Amniotic stem cell (primary cell): ENCODE measurements at places on chromosomes 5 and 9.

- peak; percentile 36 for DNase-seq
Measured at GRCh38 chr5:39501397-39501796, 76.6 kb upstream of the DAB2 start.

DNA sequence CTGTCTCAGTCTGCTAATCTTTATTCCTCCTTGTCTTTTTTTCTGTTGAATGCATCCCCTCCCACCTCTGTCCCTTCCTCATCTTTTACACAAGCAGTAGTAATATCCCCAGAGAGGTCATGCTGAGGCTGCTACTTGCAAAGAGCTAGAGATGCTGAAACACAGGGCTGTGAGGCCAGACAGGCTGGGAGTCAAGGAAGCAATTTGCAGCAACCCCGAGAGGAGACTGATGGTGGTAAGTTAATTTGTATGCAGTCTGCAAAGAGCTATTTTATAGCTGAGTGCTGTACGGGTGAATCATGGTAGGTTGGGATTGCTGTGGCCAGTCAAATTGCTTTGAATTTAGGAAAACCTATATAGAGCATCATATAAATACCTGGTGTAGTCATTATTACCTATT lies 90.2 kb upstream of the SLC24A2 start:
- DNase-seq: no peak

DNA sequence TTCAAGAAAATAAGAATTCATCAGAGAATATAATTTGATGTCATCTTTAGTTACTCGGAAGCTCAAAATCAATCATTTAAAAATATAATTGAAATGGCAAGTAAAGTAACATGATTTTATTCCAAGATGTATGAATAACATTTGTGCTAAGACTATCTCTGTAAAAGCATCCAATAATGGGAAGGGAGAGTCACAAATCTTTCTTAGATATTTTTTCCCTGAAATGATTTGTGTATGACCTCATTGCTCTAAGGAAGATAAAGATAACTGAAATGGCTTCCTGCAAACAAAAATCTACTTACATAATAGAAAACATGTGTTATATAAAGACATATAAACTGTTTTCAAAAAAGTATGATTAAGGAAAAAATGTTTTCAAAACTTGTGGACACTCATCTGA lies 97.4 kb upstream of the FGF10 start:
- DNase-seq: no peak

- no peak for DNase-seq
Measured at GRCh38 chr5:172005708-172006320, 624 bp downstream of the FBXW11 start.

DNA sequence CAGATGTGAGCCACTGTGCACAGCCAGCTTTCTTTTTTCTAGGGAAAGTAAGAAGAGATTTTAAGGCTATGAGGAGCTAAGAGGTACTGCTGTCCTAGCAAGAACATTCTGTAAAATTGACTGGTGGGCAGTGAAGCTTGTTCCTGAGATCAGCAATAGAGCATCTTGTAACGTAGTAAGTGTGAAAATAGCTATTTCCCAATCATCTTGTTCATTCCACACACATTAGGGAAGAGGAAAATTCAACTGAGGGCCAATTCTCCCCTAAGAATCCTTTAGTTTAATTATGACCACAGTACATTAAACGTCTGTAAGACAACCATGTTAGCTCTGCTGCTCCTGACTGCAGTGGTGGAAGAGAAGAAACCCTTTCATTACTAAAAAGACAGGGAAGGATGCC lies 246.2 kb downstream of the EFNA5 start:
- DNase-seq: no peak

DNA sequence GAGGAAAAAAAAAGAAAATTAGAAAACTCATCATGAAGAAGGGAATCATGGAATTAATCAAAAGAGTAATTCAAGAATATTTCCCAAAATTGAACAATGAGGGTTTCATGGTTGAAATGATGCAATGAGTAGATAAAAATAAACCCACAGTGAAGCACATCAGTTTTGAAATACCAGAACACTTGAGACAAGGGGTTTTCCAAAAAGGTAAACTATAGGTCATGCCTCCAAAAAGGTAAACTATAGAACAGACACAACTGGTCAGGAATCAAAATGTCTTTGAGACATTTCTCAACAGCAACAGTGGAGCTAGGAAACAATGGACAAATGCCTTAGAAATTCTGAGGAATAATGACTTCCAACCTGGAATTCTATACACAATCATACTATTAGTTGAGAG lies 60.2 kb upstream of the PCSK5 start:
- DNase-seq: no peak

GRCh38 chr9:95724253-95724991 lies 151.1 kb upstream of the ERCC6L2 start:
- DNase-seq: no peak

GRCh38 chr9:16964228-16964627 lies 93.8 kb upstream of the BNC2 start:
- peak; percentile 95 for DNase-seq

DNA sequence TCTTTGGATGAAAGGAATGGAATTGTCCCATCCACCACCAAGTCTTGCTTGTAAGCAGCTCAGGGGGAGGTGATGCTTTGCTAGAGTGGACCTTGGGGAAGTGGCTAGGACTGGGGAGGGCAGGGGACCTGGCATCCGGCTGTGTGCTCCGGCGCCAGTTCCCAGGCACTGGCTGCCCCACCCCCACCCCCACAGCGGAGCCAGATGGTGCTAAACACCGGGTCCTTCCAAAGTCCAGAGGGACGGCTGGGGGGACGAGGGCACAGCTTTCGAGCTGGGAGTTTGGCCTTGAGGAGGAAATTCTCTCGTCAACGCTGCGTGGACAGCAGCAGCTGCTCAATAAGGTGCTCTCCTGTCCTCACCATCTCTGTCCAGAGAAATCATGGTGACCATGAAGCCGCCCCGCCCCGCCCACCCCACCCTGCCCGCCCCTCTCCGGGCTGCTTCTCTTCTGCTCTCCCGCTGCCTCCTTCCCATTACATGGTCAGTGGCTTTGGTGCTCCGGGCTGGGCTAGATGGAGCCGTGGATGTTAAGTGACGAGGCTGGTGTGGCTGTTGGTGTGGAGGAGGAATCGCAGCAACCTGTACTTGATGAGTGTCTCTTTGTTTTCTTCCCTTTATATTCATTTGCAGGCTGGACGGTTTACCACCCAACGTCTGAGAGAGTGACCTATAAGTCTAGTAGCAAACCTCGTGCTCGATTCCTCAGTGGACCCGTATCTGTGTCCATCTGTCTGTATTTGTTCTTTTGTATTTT lies 115.7 kb downstream of the WNK2 start:
- no peak for DNase-seq

- no peak for DNase-seq
Measured at GRCh38 chr5:43227655-43228054, 35.6 kb downstream of the NIM1K start.

- DNase-seq: peak; percentile 32
Measured at GRCh38 chr9:14993061-14993800, 83.0 kb upstream of the FREM1 start.

- peak; percentile 63 for DNase-seq
Measured at GRCh38 chr5:15499528-15500324, at the start of gene FBXL7. FBXL7 (plus strand) TSS chr5:15500180.

DNA sequence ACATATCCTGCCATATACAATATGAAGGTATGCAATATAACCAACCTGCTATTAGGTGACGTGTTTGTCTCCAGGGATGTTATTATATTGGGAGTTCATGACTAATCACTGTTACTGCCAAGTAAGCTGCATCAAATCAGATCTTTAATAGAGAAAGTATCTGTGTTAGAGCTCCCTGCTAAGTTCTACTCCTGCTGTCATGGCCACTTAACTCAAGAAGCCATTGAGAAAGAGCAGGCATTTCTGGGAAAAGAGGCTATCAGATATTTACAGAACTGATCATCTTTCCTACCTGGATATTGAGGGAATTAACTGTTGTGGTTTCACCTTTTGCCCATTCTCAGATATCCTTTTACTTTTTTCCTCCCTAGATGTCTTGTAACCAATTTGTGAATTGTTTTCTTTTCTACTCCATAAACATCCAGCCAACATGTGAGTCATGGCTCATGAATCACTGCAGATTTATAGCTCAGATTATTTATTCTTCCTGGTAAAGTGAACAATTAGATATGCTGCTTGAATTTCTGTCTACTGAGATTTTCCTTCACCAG lies 634.8 kb upstream of the FAM174A start:
- DNase-seq: no peak

DNA sequence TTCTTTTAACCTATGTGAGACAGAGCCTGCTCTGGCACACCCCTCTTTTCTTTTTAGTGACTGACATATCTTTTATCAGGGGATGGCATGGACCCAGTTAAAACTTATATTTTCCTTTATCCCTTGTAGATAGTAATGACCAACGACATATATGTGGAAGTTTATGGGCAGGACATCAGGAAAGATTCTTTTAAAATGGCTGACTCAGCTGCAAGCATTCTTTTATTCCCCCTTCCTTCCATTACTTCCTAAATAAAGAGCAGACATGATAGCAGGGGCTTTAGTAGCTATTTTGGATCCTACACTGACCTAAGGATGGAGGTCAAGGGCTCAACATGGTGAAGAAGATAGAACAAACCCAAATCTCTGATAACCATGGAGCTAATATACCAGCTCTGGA lies 25.0 kb upstream of the VPS13A start:
- no peak for DNase-seq

DNA sequence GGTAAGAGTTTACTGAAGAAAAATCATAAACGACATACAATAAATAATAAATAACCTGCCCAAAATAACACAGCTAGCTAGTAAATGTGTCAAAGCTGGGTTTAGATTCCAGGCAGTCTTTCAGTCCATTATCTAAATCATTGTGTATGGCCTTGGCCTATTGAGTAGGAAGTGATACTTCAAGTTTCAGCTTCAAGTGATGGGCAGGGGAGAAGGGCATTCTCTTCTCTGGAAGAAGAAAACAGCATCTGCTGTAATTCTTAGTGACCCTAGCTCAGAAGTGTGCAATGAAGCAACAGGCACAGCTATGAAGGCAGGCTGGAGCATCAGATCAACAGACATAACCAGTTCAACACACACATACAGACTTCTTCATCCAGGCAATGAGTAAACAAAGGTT lies 42.5 kb downstream of the FNIP1 start:
- no peak for DNase-seq

GRCh38 chr5:114957384-114957783 lies 212.3 kb downstream of the TRIM36 start:
- no peak for DNase-seq

GRCh38 chr5:66828548-66829357 lies 232.6 kb downstream of the MAST4 start:
- no peak for DNase-seq

DNA sequence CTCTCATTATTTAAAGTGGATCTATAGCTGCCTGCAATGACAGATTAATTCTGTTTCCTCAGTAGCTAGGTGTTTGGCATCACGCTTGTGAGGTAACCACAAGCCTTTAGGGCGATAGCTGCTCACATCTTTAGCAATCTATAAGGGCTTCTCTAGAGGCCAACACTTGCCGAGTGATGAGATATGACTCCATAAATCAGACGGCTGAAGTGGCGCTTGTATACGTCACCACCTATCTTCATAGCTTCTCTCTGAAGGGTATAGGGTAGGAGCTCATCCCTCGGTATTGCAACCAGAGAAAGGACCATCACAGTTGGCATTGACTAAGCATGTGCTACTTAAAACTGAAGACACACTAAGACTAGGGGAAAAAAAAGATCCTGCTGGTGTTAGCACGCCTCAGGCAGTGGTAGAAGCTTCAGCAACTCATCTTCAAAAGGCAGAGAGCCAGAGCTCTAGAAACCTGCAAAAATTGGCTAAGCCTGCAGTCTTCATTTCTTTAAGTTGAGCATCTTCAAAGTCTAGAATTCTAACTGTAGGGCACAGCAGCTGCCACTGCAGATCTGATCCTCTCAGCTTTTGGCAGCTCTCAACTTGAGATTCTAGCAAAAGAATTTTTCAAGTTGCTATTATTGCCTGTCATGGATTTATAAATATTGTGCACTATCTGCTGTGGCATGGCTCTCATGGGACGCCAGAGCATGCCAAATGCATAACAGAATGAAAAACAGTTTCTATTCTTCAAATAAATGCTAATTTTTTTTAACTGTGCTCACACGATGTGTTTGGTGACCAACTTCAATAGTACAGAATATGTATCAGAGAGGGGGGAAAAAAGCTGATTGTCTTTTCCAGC lies 37.5 kb downstream of the PSMB7 start:
- no peak for DNase-seq

DNA sequence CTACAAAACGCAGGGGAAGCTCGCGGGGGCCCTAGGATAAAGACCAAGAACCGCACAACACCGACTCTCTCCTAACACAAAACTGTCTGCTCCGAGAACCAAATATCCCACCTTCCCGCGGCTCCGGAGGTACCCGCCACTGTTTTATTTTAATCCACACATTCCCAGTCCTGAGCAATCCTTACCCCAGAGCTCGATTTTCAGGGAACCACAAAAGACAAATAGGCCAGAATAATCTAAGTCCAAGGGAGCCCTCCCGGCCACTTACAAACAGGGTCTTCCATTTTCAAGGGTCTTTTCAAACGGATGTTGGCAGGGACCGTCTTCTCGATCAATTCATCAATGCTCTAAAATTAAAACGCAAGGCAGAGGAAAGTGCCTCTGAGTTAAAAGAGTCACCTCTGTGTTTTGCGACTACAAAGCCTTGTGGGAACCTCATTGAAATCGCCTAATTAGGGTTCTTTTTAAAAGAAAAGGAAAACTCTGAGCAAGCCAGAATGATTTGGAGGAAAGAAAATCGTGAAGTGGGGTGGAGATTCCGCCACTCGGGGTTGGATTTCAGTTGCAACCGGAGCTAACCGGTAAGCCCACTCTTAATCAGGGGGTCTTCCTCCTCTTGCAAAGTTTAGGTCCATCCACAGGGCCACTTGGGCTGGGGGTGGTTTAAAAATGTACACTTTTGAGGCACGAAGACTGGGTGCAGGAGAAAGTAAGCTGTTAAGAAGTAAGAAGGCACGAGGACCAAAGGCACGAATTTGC lies 1.0 kb downstream of the GLDC start:
- DNase-seq: no peak

GRCh38 chr5:123511290-123511647 lies 708 bp upstream of the CSNK1G3 start:
- no peak for DNase-seq

GRCh38 chr5:22316294-22316693 lies 536.9 kb downstream of the CDH12 start:
- no peak for DNase-seq

- no peak for DNase-seq
Measured at GRCh38 chr9:99264070-99264680, 42.1 kb downstream of the SEC61B start.

DNA sequence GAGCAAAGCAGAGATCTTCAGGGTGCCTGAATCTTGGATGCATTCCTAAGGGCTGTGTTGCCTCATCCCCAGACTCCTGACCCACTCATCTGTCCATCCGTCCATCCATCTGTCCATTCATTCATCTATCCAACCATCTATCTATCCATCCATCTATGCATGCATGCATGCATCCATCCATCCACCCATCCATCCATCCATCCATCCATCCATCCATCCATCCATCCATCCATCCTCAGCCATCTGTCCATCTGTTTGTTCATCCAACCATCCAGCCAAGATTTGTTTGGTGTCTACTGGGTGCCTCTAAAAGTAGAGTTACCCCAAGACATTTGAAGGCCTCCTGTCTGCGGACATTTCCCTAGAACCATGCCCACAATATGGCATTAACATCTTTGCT lies 27.7 kb upstream of the BARHL1 start:
- no peak for DNase-seq
